ENCODE measurements at places on chromosomes 5 and 9.
A peak's percentile ranks its signal among the peaks of the same experiment; 100 is the strongest.

DNA sequence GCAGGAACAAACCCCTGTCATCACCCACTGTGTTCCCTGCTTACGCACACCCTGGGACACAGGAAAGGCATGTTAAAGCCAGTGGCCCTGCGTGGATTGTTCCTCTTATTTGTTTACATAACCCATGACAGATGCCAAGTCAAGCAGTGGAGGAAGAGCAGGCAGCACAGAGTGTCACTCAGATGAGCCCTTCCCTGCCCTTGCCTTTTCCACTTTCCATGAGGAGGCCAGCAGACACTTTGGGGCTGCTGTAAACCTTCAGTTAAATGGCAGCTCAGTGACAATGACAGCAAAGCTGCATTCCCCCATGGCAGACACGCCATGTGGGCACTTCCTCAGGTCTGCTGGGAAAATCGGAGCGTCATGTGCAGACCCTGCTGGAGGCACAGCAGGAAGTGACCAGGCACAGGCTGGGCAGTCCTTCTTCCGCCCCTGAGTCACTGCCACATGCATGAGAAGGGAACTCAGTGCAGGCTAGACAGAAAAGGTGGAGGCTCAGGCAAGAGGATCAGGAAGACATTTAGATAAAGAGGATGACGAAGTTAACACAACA, 216.8 kb upstream of the PIK3R1 start:
- DNase-seq = no peak

- no peak for DNase-seq
Measured at GRCh38 chr5:124519396-124519795, 227.0 kb downstream of the ZNF608 start.

DNA sequence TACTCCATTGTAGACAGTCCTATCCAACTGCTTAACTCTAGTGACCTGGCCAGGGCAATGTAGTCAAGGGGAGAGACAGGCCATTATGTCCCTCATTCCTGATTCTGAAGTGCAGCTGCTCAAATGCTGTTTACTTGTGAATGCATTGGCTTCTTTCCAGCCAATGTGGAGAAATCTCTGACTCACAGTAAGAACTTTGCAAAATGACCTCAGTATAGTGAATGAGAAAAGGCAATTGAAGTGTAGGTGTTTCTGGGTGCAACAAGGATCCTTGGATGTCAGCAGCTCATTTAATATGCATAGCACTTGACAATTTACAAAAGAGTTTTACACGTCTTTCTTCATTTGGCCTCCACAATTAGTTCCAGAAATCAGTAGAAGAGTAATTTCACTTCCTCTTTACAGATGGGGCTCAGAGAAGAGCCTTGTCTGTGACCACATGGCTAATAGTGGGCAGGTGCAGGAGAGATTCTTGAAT, 367.2 kb downstream of the OSTF1 start:
- DNase-seq = no peak

GRCh38 chr5:86735370-86735769, 117.6 kb downstream of the COX7C start:
- no peak for DNase-seq

GRCh38 chr5:19322716-19323485, 665.1 kb downstream of the CDH18 start:
- no peak for DNase-seq

GRCh38 chr5:150945947-150946346, 41.2 kb upstream of the ZNF300 start:
- no peak for DNase-seq

DNA sequence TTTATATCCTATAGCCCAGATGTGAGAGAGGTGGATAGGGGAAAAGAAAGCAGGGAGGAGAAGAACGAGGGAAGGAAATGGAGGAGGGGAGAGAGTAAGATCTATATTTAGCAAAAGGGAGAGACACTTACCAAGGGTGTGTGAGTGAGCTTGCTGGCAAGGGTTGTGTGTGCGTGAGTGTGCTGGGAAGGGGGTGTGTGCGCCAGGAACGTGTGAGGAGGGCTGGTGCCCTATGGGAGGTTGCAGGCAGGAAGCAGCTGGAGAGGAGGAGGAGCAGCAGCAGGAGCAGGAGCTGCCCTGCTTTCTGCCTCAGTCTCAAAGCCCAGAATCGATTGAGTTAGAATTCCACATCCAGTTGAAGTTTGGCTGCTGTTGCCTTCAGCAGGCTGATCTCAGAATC, 148.3 kb upstream of the RUSC2 start:
- DNase-seq = no peak

GRCh38 chr9:78252616-78253015, 16.7 kb downstream of the CEP78 start:
- no peak for DNase-seq

DNA sequence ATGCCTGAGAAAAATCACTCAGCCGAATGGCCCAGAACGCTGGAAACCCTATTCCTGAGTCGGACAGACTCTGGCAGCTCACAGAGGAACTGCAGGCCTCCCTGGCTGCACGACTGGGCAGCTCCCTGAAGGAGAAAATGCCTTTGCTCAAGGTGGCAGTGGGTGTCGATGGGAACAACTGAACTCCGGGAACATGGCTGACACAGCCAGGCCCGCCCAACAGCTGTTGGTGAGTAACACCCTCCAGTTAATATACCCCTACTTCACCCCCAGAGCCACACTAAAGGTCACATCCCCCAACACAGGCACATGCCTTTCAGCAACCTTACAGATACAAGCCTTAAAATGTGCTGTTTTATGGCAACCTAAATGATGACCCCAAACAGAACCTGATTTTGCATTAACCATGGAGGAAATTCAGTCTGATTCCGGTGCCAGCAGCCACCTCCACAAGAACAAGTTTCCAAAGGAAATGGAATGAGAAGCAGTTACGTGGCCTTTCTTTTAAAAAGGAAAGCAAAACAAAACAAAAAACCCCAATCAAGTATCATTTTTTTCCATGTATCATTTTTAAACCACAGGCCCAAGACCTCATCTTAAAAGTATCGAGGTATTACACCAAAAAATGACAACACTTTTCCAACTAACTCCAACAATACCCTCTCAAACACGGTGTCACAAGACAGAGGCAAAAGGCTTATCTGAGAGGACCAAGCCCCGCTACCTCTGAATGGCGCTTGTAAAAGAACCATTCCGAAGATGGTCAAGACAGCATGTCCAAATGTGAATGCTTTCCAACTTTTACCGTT, 3.1 kb downstream of the KLF9 start:
- DNase-seq = peak; percentile 54

DNA sequence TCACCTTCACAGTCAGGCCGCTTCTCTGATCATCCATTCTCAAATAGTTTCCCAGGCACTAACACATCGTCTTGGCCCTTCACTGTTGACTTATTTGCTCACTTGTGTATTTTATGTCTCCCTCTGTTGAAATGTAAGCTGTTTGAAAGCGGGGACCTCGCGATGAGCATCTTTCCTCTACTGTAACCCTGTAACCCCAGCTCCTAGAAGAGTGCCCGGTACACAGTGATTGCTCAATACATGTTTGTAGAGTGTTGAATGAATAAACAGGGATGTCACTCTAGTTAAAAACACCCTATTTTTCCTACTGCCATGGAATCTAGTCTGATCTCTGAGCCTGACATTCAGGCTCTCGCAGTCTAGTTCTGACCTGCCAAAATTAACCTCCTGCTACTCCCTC, 150.8 kb downstream of the TTLL11 start:
- no peak for DNase-seq

DNA sequence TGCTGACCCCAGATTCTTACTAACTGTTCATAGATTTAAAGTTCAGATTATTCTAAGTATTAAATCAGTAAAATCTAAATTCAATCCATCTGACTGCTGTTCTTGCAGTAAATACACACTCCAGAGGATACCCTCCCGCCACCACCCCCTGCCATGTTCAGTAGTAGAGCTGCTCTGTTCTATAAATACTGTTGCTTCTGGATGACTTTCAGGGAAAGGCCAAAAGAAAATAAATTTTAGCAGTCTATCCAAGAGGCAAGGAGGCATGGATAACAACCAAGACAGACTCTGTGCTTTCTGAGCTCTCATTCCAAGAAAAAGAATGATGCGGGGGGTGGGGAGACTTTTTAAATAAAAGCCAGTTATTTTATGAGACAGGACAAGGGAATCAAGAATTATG, 115.1 kb downstream of the ADAMTS6 start:
- no peak for DNase-seq

- DNase-seq = no peak
Measured at GRCh38 chr5:122846051-122846550, 688 bp downstream of the SNX24 start.

DNA sequence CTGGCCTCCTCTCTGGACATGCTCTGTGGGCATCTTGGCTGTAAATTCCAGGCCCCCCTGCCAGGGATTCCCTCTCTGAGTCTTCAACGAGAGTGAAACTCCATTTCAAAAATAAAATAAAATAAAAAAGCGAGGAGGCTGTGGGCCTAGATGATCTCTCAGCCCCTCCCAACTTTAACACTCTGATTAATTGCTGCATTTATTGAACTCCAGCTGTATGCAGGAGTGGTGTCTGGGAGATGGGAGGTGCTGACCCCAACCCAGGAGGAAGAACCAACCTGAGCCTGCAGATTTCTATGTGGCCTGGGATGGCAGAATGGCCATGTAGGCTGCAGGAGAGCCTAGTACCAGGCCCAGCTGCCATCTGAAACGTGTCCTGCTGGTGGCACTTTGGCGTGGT, 154.5 kb upstream of the IER5L start:
- no peak for DNase-seq

Measured in activated naive CD4-positive, alpha-beta T cell treated with Interleukin-2 at 50 U/mL for 16 hours (primary cell).